ENCODE measurements at places on chromosomes 16 and 17. TPM values are rescaled to one million over a fixed set of nuclear protein-coding genes. Genes with fewer than 3 reads are reported as not detected.
A peak's percentile ranks its signal among the peaks of the same experiment; 100 is the strongest.

FBRS gene
- 7.9 TPM for polyA plus RNA-seq

- DNase-seq = peak; percentile 56
Observed at GRCh38 chr16:14286368-14287230, 215.5 kb downstream of the MRTFB start.

GRCh38 chr17:3505008-3505407, 29.2 kb downstream of the ASPA start:
- DNase-seq = no peak

DNA sequence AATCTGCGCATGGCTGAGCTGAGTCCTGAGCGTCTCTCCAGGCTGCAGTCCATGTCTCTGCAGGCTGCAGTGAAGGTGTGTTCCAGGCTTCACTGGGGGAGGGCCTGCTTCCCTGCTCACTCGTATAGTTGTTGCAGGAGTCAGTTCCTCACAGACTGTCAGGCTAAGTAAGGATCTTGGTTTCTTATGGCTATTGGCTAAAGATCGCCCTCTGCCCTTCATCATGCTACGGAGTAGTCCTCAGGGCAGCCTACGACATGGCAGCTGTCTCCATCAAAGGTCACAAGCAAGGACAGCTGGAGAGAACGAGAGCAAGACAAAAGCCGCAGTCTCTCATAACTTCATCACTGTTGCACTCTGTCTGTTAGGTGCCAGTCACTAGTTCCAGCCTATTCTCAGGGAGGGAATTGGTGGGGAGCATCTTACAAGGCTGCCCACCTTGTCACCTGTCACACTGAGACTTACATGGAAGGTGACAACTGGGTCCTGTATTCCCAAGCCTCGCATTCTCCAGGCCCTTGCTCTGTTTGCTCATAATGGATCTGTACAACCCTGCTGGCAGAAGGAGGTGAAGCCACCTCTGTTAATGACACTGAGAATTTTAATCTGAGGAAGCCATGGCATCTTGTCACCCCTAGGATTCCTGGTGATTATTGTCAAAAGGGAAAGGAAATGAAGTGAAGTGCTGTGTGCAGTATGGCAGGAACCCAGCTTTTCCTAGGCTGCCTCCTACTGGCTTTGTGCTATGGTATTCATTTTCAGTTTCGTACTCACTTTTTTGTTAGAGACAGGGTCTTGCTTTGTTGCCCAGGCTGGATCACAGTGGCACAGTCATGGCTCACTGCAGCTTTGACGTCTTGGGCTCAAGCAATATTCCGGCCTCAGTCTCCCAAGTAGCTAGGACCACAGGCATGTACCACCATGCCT, 43.4 kb downstream of the MFSD11 start:
- DNase-seq = no peak

DNA sequence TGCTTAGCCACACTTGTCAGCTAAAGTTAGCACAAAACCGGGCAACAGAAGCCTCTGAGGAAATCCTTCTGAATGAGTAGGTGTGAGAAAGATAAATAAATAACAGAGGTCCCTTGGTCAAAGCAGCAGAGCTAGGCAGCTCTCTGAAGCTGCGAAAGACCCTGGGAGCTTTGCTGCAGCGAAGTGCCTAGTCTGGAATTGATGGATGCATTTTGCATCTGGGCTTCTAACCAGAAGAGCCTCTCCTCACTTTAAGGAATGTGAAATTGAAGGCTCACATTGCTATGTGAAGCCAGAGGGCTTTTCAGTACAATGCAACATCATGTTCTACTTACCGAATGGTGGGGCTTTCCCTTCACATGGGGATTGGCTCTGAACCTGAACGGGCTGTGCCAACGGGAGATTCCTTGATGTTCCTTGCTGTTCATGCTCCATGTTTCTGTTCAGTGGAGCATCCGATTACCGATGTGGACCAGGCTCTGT, 274.6 kb downstream of the HS3ST3B1 start:
- DNase-seq = no peak

- no peak for DNase-seq
Observed at GRCh38 chr16:57959121-57959520, 11.8 kb downstream of the CNGB1 start.

KRT33B gene
- not detected for polyA plus RNA-seq

GRCh38 chr17:66524877-66525276, 222.5 kb downstream of the PRKCA start:
- DNase-seq = no peak

DNA sequence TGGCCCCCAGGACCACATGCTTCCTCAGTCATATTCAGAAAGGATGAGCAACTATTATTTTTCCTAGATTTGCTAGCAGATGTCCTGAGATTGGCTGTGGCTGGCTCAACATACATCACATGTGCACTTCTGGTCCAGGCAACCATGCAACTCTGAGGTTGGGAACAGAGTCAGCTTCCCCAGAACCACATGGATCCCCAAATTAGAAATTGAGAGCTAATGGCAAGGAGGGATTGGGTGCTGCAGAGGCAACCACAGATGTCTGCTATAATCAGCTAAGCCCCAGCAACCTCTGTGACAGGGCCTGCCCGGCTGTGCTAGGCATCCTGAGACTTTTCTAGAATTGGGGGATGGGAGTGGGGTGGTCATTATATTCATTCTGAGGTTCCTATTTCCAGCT, 33.8 kb upstream of the CLEC18A start:
- no peak for DNase-seq
